ENCODE measurements at places on chromosomes 4 and X.

- H3K4me1 ChIP-seq: no peaks in the 10 kb centered on the region
- H3K4me3 ChIP-seq: no peak overlapping the region
- no peak for DNase-seq
- no peaks in the 10 kb centered on the region for H3K36me3 ChIP-seq
These were observed 1506.0 kb downstream of the PCDH7 start for GRCh38 chr4:32226204-32226603.

- no peak for DNase-seq
- peak overlapping the region; percentile 95 for H3K27ac ChIP-seq
- peak overlapping the region; percentile 89 for H3K4me3 ChIP-seq
- H3K36me3 ChIP-seq: no peaks in the 10 kb centered on the region
- H3K27me3 ChIP-seq: no peaks in the 10 kb centered on the region
- H3K4me1 ChIP-seq: peaks cover 65% of the 10 kb centered on the region
These were observed 1.6 kb upstream of the WWC2 start for GRCh38 chr4:183097231-183098018.

DNA sequence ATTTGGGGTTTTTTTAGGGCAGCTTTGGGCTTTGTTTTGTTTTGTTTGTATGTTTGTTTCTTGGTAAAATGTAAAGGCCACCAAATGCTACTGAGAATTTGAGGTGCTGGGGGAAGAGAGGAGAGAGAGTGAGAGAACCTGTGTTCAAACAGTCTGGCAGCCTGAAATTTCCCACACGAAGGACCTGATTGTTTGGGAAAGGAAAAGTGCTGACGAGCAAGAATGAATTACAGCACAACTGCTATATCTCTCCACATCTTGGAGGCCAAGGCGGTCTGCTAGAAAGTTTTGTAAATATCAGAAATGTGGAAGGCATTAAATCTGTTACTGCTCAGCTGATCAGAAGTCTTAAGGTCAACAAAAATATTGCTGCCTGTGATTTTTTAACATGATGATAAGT, 170.5 kb downstream of the PALLD start:
- no peaks in the 10 kb centered on the region for H3K36me3 ChIP-seq
- no peak overlapping the region for H3K27ac ChIP-seq
- DNase-seq: no peak
- peaks cover 21% of the 10 kb centered on the region for H3K4me1 ChIP-seq
- H3K27me3 ChIP-seq: no peaks in the 10 kb centered on the region

GRCh38 chrX:133852837-133853356, 132.5 kb downstream of the GPC3 start:
- DNase-seq: no peak
- H3K27ac ChIP-seq: no peak overlapping the region
- no peaks in the 10 kb centered on the region for H3K4me1 ChIP-seq
- H3K27me3 ChIP-seq: no peaks in the 10 kb centered on the region

DNA sequence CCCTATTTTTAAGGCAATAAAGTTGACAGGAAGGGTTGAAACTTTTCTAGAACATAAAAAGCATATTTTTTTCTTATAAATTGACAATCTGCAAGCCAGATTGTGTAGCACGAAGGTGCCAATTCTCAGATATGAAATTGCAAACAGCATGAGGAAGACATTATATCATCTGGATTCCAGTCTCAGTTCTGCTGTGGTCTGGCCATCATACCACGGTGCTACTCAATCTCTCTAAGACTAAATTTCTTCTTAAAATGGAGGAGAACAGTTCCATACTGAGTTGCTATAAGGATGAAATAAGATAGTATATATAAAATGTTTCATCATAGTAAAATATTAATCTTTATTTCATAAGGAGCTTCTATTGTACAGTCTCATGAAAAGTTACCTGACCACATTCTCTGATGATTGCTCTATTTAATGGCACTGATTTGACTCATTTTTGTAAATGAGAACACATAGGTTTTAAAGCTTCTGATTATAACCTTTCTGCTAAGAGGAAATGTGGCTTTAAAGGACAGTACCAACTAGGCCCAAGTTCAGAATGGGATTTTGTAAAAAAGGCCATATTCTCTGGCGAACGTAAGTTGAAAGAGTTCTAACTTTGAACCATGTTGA, 127.9 kb downstream of the SHROOM3 start:
- no peaks in the 10 kb centered on the region for H3K36me3 ChIP-seq
- no peak for DNase-seq
- H3K4me1 ChIP-seq: no peaks in the 10 kb centered on the region

- no peaks in the 10 kb centered on the region for H3K27me3 ChIP-seq
- H3K27ac ChIP-seq: peak overlapping the region; percentile 63
- H3K4me1 ChIP-seq: peaks cover 16% of the 10 kb centered on the region
- no peaks in the 10 kb centered on the region for H3K36me3 ChIP-seq
- peak; percentile 45 for DNase-seq
- no peak overlapping the region for H3K4me3 ChIP-seq
These were observed 27.5 kb downstream of the ENPEP start for GRCh38 chr4:110503270-110504083.

DNA sequence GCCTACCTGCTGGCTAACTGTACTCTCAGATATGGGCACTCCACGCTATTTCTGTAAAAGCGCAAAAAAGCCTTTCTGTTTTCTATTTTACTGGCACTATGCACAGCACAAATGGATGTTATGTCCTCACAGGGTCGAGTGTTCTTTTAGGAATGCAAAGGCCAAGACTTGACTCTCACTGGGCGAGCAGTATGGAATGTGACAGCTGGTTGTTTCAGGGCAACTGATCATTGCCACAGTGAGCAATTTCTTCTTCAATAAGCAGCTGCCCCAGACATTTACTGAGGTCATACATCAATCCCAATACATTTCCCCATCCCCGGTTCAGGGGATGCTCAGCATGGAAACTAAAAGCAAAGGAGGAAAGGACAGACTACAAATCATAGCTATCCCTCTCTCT, 58.2 kb downstream of the PDE5A start:
- DNase-seq: no peak
- H3K27me3 ChIP-seq: no peaks in the 10 kb centered on the region
- no peak overlapping the region for H3K4me3 ChIP-seq

GRCh38 chr4:103303011-103303410, 104.9 kb upstream of the CENPE start:
- no peak overlapping the region for H3K27ac ChIP-seq
- no peaks in the 10 kb centered on the region for H3K4me1 ChIP-seq
- H3K27me3 ChIP-seq: peaks cover 18% of the 10 kb centered on the region
- no peak for DNase-seq

- H3K27me3 ChIP-seq: no peaks in the 10 kb centered on the region
- DNase-seq: no peak
- no peak overlapping the region for H3K4me3 ChIP-seq
- H3K36me3 ChIP-seq: no peaks in the 10 kb centered on the region
- no peak overlapping the region for H3K27ac ChIP-seq
- H3K4me1 ChIP-seq: peaks cover 16% of the 10 kb centered on the region
These were observed 168.3 kb upstream of the FAT1 start for GRCh38 chr4:186891859-186892486.

- H3K4me3 ChIP-seq: no peak overlapping the region
- H3K36me3 ChIP-seq: no peaks in the 10 kb centered on the region
- H3K4me1 ChIP-seq: no peaks in the 10 kb centered on the region
- DNase-seq: no peak
- H3K27ac ChIP-seq: no peak overlapping the region
These were observed 186.8 kb downstream of the FAT4 start for GRCh38 chr4:125501568-125501967.

GRCh38 chr4:125938541-125938940, 623.8 kb downstream of the FAT4 start:
- no peaks in the 10 kb centered on the region for H3K36me3 ChIP-seq
- no peak for DNase-seq
- H3K4me1 ChIP-seq: no peaks in the 10 kb centered on the region
- no peak overlapping the region for H3K4me3 ChIP-seq

DNA sequence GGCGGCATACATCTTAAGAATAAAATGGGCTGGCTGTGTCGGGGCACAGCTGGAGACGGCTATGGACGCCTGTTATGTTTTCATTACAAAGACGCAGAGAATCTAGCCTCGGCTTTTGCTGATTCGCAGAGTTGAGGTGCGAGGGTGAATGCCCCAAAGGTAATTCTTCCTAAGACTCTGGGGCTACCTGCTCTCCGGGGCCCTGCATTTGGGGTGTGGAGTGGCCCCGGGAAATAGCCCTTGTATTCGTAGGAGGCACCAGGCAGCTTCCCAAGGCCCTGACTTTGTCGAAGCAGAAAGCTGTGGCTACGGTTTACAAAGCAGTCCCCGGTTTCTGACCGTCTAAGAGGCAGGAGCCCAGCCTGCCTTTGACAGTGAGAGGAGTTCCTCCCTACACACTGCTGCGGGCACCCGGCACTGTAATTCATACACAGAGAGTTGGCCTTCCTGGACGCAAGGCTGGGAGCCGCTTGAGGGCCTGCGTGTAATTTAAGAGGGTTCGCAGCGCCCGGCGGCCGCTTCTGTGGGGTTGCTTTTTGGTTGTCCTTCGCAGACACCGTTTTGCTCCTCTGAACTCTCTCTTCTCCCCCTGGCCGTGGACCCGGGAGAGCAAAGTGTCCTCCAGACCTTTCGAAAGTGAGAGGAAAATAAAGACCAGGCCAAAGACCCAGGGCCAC, 1.9 kb downstream of the SHOX start:
- H3K4me1 ChIP-seq: no peaks in the 10 kb centered on the region
- H3K36me3 ChIP-seq: no peaks in the 10 kb centered on the region
- H3K4me3 ChIP-seq: no peak overlapping the region
- no peak overlapping the region for H3K27ac ChIP-seq
- DNase-seq: no peak

GRCh38 chr4:56086561-56086960, 137.8 kb downstream of the CEP135 start:
- no peak for DNase-seq
- H3K27ac ChIP-seq: no peak overlapping the region
- no peaks in the 10 kb centered on the region for H3K4me1 ChIP-seq
- H3K36me3 ChIP-seq: no peaks in the 10 kb centered on the region
- H3K4me3 ChIP-seq: no peak overlapping the region

GRCh38 chr4:106569146-106570031, 200.8 kb upstream of the GIMD1 start:
- no peaks in the 10 kb centered on the region for H3K27me3 ChIP-seq
- H3K4me3 ChIP-seq: no peak overlapping the region
- DNase-seq: no peak
- H3K36me3 ChIP-seq: no peaks in the 10 kb centered on the region
- no peak overlapping the region for H3K27ac ChIP-seq

GRCh38 chrX:155143959-155144548, 72.2 kb upstream of the VBP1 start:
- no peaks in the 10 kb centered on the region for H3K4me1 ChIP-seq
- no peaks in the 10 kb centered on the region for H3K27me3 ChIP-seq
- no peaks in the 10 kb centered on the region for H3K36me3 ChIP-seq
- no peak for DNase-seq
- H3K27ac ChIP-seq: no peak overlapping the region

DNA sequence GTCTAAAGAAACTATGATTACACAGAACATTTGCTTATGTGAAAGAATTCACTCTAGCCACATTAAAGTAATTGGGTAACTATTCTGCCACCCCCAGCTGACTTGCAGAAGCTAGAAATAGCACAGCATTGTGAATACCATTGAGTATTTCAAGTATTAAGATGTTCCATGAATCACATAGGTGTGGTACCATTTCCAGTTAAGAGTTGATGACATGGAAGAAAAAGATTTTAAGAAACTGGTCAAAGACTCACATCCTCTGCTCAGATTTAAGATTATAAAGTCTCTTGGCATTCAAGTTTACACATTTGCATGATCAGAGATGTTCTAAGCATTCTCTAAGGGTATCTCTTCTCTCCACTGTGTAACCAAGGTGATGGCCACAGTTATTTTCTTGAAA, 287.5 kb downstream of the CAMK2D start:
- H3K4me1 ChIP-seq: no peaks in the 10 kb centered on the region
- DNase-seq: no peak
- H3K27ac ChIP-seq: no peak overlapping the region
- no peak overlapping the region for H3K4me3 ChIP-seq
- no peaks in the 10 kb centered on the region for H3K27me3 ChIP-seq
- H3K36me3 ChIP-seq: no peaks in the 10 kb centered on the region

GRCh38 chr4:125511715-125512114, 197.0 kb downstream of the FAT4 start:
- no peak overlapping the region for H3K27ac ChIP-seq
- H3K36me3 ChIP-seq: no peaks in the 10 kb centered on the region
- H3K27me3 ChIP-seq: no peaks in the 10 kb centered on the region
- H3K4me3 ChIP-seq: no peak overlapping the region
- H3K4me1 ChIP-seq: peaks cover 4% of the 10 kb centered on the region
- no peak for DNase-seq

- no peak overlapping the region for H3K4me3 ChIP-seq
- no peaks in the 10 kb centered on the region for H3K36me3 ChIP-seq
- H3K4me1 ChIP-seq: no peaks in the 10 kb centered on the region
- H3K27me3 ChIP-seq: no peaks in the 10 kb centered on the region
These were observed 62.4 kb upstream of the UGT2B15 start for GRCh38 chr4:68732653-68733466.

- no peaks in the 10 kb centered on the region for H3K27me3 ChIP-seq
- no peak overlapping the region for H3K4me3 ChIP-seq
- no peaks in the 10 kb centered on the region for H3K36me3 ChIP-seq
- H3K27ac ChIP-seq: no peak overlapping the region
- no peaks in the 10 kb centered on the region for H3K4me1 ChIP-seq
- no peak for DNase-seq
These were observed 516.3 kb downstream of the ZIC3 start for GRCh38 chrX:138082251-138082650.

DNA sequence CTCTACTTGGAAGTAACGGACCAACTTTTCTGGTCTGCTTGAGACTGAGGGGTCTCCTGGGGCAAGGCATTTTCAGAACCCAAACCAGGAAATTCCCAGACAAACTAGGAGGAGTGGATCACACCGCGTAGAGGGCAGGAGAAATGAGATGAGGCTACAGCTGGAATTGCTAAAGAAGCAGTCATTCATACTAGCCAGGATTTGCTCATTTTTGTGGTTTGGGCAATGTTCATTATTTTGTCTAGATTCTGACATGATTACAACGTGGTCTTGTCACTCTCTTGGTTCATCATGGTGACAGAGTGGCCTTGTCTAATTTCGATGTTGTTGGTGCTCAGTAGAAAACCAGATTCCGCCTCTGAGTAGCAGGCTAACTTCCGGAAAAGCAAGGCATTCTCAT, 63.2 kb downstream of the BANK1 start:
- H3K27ac ChIP-seq: no peak overlapping the region
- H3K36me3 ChIP-seq: no peaks in the 10 kb centered on the region
- no peak for DNase-seq
- H3K4me3 ChIP-seq: no peak overlapping the region

DNA sequence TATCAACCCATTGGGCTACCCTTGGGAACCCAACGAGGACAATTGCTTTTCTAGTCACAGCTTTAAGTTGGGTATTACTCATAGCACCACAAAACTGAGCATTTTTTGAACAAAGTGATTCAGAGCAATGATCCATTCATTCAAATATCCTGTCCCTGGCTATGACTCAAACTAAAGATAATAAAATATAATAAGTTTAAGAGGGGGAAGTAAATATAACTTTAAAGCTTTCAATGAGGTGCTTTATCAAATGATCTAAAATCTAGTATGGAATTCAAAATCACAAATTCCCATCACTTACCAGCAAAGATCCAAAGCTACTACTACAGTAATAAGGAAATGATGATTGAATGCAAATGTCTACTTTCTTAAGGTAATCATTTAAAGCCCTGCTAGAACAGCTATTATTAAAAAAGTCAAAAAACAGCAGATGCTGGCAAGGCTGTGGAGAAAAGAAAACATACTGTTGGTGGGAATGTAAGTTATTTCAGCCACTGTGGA, 39.8 kb upstream of the S100G start:
- peaks cover 3% of the 10 kb centered on the region for H3K27me3 ChIP-seq
- peaks cover 16% of the 10 kb centered on the region for H3K4me1 ChIP-seq
- DNase-seq: peak; percentile 55
- no peak overlapping the region for H3K4me3 ChIP-seq
- H3K27ac ChIP-seq: no peak overlapping the region

GRCh38 chr4:56743550-56743949, 62.5 kb upstream of the HOPX start:
- H3K36me3 ChIP-seq: no peaks in the 10 kb centered on the region
- H3K4me1 ChIP-seq: no peaks in the 10 kb centered on the region
- H3K27ac ChIP-seq: no peak overlapping the region
- H3K27me3 ChIP-seq: no peaks in the 10 kb centered on the region
